ENCODE measurements at places on chromosomes 7 and 10. TPM values are rescaled to one million over a fixed set of nuclear protein-coding genes. Genes with fewer than 3 reads are reported as not detected.

GRCh38 chr10:184911-185310 lies 49.7 kb downstream of the ZMYND11 start:
- DNase-seq = no peak

- no peak for DNase-seq
These were observed 94.1 kb downstream of the NRG3 start for GRCh38 chr10:81969136-81969535.

DNA sequence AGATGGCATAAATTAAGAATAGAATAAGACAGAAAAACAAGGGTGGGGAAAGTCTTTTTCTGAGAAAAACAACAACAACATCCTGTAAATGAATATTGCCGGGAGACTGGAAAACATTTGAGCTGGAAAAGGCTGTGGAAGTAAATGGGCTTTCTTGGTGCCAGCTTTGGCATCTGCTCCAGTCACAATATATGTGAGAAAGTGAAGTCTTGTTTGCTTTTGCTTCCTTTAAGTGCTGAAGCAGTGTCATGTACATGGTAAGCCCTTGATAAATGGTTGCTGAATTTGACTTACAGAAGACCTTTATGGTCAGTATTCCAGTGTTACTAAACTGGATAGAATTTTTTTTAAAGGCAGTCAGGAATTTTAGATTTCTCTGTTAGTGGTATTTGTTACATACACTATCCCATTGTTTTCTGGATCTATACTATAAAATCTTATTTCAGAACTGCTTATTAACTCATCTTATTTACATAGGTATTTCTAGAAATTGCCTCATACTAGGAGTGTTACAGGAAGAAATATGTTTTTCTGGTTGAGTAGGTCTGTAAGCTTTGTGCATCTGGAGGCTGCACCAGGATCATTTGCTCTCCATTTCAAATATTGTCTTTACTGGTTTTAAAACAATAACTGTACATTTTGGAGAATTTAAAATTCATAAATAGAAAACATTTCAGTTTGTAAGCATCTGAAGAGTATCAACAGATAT lies 201.7 kb upstream of the FOXP2 start:
- DNase-seq = no peak

The INMT gene
- total RNA-seq = 0.32 TPM

DNA sequence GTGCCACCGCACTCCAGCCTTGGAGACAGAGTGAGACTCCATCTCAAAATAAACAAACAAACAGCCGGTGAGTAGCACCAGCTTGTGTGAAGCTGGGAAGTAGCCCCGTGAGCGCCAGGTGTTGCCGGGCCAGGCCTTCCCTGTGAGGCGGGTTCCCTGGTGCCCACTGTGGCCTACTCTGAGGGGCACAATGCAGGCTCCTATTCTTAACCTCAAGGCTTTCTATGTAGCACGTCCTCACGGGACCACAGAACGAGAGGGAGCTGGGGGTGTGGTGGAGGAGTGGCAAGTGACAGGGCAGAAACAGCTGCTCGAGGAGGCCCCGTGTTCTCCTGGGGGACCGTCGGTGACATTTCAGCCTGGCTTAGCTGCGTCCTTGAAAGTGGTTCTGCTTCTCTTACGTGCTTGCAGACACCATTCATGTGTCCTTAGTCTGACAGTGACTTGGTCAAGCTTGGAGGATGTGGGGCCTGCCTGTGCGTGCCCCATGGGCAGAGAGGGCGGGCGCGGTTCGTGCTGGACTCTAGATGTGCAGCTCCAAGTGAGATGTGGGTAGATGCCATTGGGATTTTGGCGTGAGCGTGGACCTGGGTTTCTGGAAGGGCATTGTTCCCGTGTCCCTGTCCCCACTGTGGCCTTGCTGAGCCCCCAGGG lies 116.6 kb downstream of the NKX6-2 start:
- DNase-seq = no peak

DNA sequence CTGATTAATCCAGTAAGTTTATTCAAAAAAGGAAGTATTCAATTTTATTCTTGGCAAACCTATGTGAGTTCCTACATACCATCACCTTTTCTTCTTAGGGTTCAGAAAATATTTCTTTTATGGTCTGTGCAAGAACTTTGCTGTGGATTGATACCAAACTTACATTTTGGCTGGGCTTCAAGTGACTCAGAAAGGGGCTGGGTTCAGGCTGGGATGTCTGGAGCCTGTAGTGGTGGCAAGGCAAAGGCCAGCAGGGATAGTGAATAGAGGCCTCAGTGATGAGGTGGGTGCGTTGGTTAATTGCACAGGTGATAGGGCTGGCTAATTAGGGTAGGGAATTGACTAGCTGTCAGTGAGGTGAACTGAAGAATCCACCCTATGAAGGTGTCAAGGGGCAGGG lies 40.2 kb upstream of the ATXN7L1 start:
- DNase-seq = no peak

DNA sequence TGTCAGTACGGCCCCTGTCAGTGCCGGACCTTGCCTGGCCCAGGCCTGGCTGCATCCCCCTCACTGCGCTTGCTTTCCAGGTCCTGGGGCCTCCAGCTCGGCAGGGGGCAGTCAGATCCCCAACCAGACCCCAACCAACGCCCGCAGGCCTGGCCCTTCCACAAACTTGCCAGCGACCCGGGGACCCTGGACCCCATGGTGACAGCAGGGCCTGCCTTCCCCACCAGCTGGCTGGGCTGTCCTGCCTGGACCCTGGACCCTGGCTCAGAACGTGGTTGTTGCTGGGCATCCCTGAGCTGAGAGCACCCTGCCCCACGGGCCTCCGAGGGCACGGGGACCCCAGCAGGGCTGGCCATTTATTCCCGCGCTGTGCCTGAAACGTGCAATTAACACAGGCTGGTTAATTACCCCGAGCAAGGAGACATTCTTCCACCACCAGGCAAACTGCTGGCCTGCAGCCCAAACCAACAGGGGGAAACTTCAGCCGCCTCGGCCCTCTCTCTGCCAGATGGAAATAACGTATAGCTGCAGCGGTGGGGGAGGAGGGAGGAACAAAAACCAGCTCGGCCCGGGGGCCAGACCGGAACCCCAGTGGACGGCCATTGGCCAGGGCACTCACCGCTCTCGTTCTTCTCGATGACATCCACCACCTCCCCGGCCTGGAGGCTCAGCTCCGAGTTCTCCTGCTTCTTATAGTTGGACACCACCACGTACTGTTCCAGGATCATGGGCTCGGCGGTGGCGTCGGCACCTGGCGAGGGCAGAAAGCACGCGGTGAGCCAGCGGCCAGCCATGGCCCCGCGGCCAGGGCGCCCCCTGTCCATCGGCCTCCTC lies 167.1 kb downstream of the NEURL1 start:
- DNase-seq = no peak

DNA sequence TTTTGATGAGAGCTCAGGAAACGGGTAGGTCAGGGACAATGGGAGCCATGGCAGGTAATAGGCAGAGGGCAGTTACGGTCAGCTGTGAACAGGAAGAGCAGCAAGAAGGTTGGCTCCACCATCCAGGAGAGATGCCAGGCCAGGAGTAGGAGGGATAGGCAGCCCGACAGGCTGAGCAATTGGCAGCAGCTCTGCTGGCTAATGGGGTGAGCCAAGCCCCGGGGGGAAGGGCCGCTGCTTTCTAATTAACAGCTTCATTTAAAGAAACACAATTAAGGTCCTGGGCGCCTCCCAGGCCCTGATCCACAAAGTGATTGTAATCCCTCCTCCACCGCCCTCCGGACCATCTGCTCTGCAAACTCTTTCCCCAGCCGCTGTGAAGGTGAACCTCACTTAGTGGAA lies 23.7 kb downstream of the SH2B2 start:
- no peak for DNase-seq

The EPHB6 gene
- 12.6 TPM for total RNA-seq

DNA sequence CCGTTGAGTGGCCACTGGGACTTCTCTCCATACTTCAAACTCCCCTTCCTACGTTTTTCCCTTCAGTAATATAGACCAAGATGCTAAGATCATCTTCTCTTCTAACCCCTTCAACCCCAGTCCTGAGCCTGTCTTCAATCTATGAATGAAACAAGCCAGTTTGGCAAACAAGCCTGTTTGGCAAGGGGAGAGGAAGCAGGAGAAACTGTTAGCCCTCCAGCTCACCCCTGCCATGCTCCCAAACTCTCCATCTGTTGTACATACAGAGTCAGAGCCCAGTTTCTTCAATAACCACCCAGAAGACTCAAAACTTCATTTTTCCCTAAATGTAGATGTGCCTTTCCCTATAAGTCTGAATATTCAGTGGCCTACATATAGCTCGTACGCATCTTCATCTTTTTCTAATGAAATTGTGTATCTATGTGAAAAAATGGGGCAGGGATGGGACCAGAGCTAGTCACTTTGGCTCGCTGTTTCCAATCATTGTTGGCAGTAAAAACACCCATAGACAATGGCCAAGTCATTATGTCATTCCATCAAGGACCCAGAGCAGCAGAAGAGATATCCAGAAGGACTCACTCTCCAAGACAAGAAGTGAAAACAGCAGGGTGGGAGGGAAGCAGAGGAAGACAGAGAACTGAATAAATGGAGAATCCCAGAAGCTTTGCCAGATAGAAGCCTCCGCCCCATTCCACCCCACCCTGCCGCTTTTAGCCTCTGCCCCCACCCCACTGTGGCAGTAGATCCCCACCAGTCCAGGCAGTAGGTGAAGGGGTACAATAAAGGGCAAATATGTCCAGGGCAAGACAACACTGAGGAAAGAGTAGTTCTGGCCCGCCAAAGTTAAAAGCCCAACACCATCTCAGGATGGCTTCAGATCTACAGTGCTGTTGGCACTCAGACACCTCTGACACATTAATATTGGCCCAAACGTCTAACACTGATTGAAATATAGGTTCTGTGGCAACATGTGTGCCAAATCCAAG lies 87.3 kb downstream of the DOCK4 start:
- no peak for DNase-seq
